ENCODE measurements at places on chromosomes 1 and 21.

- no peak for DNase-seq
Observed at GRCh38 chr1:33424205-33424604, 6.7 kb downstream of the PHC2 start.

GRCh38 chr1:246020211-246020954 lies 486.7 kb downstream of the SMYD3 start:
- no peak for DNase-seq

GRCh38 chr1:207268753-207269511 lies 52.5 kb upstream of the CD55 start:
- no peak for DNase-seq

DNA sequence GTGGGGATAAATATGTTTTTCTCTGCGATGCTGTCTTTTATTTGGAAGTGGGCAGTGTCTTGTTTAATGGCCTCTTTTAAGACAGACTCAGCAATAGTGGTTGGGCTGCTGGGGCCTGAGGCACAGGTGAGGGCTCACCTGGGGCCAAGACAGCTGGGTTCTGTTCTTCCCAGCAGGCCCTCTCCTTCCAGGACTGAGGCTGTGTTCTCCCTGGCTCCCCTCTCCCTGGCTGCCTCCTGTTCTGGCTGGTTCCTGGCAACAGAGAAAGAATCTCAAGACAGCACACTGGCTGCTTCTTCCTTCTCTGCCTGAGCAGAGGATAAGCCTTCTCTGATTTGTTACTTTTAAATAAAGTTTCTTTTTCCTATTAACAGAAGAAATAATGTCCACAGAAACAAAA lies 7.4 kb upstream of the GRHL3 start:
- DNase-seq, result no peak

GRCh38 chr1:187076922-187077321 lies 248.2 kb downstream of the PLA2G4A start:
- no peak for DNase-seq

DNA sequence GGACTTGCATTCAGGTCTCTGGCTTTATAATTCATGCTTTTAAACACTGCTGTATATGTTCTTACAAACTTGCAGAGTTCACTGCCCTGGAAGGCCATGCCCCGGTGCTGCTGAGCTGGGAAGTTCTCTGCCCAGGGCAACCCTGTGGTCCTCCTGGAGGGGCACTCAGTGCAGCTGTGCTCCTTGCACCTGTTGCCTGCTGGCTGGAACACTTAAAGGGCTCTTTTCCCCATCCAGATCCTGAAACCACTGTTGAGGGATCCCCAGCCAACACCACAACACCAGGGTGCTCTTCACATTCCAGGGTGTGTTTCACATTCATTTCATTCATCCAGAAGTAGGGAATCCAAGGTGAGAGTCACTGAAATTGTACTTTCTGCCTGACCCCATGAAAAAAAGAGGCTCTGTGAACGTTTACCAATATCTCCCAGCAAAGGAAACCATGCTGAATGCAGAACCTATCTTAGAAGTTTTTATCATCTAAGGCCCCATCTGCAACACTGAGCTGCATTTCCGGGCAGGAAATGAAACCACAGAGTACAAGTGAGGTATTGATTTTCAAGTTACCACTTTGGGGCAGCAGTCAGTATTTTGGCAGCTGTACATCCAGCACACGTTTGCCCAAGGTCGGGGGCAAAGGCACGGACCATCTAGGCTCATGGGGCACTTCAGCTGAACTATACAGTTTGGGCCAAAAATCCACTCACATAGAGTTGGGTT lies 16.4 kb upstream of the KIAA0040 start:
- DNase-seq, result peak; percentile 89

DNA sequence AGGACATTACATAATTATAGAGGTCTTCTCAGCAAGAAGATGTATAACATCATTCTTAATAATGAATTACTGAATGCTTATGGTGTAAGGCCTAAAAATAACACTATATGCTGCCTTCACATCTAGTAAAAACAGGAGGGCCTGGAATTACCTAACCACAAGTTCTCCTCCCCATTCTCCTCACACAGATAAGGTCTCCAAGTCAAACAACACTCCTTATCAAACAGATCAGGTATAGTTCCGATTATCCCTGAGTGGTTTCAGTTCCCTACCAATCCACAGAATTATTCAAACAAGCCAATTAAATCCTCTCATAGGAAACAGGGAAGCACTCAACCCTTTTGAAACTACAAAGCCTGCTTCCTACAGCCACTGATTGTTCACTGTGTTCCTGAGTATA lies 4.0 kb upstream of the AGBL4 start:
- DNase-seq, result no peak

DNA sequence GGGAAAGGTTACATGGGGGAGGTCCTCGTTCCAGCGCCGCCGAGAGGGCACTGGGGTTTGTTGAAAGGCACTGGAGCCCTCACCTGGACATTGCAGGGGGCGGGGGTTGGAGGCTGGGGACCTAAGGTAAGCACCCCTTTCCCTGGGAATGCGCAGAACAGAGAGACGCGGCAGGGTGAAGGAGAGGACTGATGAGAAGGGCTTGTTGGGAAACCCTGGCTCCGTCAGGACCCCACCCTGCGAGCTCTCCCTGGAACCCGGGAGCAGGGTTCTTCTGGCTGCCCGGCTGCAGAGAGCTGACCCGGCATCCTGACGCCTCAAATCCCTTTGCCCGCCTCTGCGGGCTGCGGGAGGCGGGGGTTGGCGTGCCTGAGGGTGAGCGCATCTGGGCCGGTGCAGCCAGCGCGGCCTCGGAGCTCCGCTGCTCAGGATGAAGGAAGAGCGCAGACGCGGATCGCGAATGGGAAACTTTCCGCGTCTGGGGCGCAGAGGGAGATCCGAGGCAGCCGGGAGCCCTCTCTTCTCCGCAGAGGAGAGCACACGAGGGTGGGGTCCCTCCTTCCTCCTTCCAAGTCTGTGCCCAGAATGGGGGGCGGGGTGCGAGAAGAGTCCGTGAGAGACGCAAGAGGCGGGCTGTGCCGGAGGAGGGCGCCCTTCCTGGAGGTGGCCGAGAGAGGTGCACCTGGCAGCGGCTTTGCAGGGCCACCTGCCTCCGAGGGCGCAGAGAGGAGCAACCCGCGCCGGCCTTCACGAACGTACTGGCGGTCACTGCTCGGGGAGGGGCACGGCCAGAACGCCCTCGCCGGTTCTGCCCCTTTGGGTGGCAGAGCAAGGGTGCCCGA lies 2.4 kb downstream of the IGSF21 start:
- no peak for DNase-seq

- no peak for DNase-seq
Observed at GRCh38 chr1:171420810-171421209, 64.5 kb upstream of the PRRC2C start.

GRCh38 chr1:234235434-234235881 lies 137.8 kb upstream of the COA6 start:
- DNase-seq, result no peak

GRCh38 chr1:32111789-32112188 lies 3.9 kb downstream of the KPNA6 start:
- no peak for DNase-seq

GRCh38 chr21:33967086-33967571 lies 51.5 kb upstream of the ATP5PO start:
- no peak for DNase-seq

GRCh38 chr1:23081376-23081775 lies 62.1 kb downstream of the KDM1A start:
- DNase-seq, result peak; percentile 31

GRCh38 chr21:41821081-41821755 lies 54.4 kb upstream of the RIPK4 start:
- DNase-seq, result no peak

- DNase-seq, result no peak
Observed at GRCh38 chr1:111801071-111801850, 45.6 kb downstream of the DDX20 start.

DNA sequence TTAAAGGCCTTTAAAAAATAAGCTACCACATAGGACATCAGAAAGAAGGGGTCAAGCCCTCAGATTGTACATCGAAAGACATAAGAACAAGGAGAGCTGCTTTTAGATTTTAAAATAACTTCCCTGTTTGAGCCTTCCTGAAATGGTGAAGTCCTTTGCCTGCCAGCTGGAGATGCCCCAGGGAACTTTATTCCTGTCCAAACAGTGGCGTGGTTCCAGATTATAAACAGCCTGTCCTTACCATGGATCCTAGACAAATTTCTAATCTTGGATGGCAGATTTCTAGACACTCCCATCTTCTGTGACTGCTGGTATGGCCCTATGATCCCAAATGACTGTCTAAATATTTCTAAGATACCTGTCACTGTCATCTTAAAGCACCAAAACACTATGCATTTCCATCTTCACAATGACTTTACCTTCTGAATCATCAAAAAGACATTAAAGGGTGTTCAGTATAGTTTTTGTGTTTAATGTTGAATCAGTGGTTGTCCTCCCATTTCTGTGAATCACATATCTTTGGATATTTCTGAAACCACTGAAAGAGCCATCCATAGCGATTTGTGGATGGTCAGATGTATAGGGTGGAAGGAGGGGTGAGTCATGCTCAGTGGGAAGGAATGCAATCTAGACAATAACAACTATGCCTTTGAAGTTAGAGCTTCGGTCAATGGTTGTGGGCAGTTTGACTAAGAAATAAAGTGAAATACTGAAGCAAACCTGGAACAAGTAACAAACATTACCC lies 23.2 kb downstream of the ILDR2 start:
- DNase-seq, result no peak

GRCh38 chr1:89692601-89693521 lies 59.9 kb downstream of the LRRC8C start:
- DNase-seq, result peak; percentile 74

- no peak for DNase-seq
Observed at GRCh38 chr1:22711071-22711470, 432 bp downstream of the EPHB2 start.

DNA sequence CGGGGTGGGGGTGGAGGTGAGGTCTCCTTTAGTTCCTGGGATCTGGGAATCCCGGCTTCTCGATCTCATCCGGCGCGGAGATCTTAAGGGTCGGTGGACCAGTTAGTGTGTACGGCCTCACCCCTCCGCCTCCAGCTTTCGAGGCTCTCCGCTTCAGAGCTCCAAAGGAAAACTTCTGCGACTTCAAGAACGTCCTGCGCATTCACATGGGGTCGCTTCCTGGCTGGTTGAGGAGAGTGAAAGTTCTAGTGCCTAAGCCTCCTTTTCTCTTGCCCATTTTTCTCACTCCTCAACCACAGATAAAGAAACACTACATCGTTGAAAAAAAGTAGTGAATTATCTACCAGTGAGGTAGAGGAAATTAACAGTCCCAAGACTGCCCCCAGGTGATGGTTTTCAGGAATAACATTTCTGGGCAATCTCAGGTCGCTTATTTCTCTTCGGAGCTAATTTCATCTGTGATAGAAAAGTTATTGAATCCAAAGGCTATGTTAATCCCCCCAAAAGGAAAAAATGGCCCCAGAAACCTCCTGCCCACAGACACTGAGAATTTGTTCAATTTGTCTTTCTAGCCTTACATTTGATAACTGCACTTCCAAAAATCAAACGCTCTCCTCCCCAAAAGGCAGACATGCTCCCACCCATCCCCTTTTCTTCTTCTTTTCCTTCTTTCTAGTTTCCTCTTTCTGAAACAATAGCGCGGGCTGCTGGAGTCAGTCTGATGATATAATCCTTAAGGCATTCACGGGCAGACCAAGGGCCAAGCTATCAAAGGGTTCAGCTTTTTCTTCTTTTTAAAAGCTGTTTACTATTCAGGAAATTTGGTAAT lies 20.6 kb upstream of the TBX15 start:
- DNase-seq, result peak; percentile 66

DNA sequence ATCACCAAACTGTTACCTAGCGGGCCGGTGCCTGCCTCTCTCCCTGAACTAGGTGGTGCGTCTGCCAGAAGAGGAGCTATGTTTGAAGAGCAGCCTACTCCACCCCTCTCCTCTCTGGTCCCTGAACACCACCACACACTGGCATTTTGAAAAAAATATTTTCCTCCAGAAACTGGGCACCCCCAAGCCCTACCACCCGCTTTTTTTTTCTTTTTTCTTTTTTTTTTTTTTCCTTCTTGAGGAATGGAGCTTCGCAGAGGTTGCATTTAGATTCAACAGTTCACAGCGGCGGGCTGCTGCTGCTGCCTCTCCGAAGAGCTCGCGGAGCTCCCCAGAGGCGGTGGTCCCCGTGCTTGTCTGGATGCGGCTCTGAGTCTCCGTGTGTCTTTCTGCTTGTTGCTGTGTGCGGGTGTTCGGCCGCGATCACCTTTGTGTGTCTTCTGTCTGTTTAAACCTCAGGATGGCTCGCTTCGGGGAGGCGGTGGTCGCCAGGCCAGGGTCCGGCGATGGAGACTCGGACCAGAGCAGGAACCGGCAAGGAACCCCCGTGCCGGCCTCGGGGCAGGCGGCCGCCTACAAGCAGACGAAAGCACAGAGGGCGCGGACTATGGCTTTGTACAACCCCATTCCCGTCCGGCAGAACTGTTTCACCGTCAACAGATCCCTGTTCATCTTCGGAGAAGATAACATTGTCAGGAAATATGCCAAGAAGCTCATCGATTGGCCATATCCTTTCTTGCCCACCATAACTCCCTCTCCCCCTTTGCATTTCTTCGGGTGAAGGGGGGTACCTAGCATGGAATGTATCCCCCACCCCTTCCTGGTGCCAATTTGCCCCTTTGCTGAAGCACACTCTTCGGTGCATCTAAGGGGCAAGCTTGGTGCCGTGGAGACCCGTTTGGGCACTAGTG lies at the start of gene CACNA1E:
CACNA1E (plus strand) TSS at position 233 of the 911 bp plus-strand sequence; CDS start at position 461, 228 bp downstream.
- DNase-seq, result no peak

GRCh38 chr1:168627370-168627769 lies 51.0 kb downstream of the XCL1 start:
- DNase-seq, result no peak

DNA sequence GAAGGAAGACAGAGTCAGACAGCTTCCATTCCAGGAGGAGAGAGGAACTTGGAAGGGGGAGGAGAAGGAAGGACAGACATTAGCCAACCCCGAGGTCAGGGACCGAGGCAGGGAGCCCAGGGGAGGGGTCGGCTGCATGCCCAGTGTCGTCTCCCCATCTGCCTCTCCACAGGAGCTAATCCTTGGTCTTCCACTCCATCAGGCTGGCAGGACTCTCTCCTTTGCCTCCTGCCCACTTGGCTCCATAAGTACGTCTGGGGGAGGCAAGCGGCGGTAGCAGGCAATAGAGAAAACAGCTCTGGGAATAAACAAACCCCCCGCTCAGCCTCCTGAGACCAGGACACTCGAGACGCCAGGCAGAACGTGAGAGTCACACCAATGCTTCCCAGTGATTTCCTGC lies 71.3 kb downstream of the GRIK3 start:
- DNase-seq, result no peak

DNA sequence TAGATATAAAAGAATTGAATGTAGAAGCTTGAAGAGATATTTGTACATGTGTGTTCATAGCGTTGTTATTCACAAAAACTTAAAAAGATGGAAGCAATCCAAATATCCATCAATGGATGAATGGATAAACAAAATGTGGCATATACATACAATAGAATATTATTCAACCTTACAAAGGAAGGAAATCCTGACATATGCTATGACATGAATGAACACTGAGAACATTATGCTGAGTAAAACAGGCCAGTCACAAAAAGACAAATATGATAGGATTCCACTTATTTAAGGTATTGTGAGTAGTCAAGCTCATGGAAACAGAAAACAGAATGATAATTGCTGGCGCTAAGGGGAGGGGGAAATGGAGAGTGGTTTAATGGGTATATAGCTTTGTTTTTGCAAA lies 47.0 kb upstream of the DYRK1A start:
- DNase-seq, result no peak

GRCh38 chr1:108560189-108560873 lies 431 bp downstream of the EEIG2 start:
- DNase-seq, result peak; percentile 41

GRCh38 chr1:155016231-155016831 lies 13.7 kb downstream of the ZBTB7B start:
- peak; percentile 77 for DNase-seq

- DNase-seq, result no peak
Observed at GRCh38 chr1:76124196-76124595, 49.6 kb downstream of the ST6GALNAC3 start.

- no peak for DNase-seq
Observed at GRCh38 chr1:198773523-198773922, 134.7 kb downstream of the PTPRC start.
